Glomerular endothelial cell (primary cell): ENCODE measurements at places on chromosomes 7 and 10. TPM values are rescaled to one million over a fixed set of nuclear protein-coding genes. Genes with fewer than 3 reads are reported as not detected.

SLC13A4 gene
- not detected in 2 replicates for total RNA-seq

DKK1 gene
- total RNA-seq = 22.0 and 33.0 TPM in 2 replicates

CACNB2 gene
- not detected in 2 replicates for total RNA-seq

UPK3B gene
- 1.1 TPM in 1 of 2 replicates, not detected in the other for total RNA-seq

FEZF1 gene
- not detected in 2 replicates for total RNA-seq

MYOZ1 gene
- total RNA-seq = not detected in 2 replicates

NUTM2E gene
- 0.19 and 0.23 TPM in 2 replicates for total RNA-seq

GATA3 gene
- 1.7 and 2.5 TPM in 2 replicates for total RNA-seq

DNA sequence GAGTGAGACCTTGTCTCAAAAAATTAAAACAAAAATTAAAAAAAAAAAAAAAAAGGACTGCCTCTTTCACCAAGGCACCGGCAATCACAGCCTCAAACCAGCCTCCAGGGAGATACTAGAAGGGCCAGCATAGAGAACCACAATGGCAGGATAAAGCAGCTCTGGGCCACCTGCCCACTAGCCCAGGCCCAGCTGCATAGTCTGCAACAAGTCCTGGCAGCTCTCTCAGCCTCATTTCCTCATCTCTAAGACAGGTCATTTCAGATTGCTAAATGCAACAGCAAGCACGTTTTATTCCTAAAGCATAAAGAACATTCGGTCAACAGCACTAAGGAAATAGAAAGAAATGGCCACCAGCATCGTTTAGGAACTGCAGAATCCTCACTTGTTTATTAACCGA, 28.8 kb downstream of the XPNPEP1 start:
- no peak for DNase-seq

DNA sequence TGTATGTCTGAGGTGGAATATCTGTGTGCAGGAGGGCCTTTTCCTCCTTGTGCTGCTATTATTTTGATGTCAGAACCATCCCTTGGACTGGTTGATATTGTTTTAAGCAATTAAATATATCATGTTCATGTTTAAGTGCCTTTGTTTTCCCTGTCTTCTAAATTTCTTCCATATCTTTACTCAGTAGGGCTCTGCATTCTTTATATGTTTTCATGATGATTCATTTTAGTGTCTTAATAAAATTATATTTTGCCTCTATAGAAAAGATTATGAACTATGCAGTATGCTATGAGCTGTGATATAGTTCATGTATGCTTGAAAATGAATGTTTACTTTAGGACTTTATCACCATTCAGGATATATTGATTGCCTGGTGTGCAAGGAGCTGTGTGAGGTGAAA, 34.8 kb downstream of the AHR start:
- no peak for DNase-seq

DNA sequence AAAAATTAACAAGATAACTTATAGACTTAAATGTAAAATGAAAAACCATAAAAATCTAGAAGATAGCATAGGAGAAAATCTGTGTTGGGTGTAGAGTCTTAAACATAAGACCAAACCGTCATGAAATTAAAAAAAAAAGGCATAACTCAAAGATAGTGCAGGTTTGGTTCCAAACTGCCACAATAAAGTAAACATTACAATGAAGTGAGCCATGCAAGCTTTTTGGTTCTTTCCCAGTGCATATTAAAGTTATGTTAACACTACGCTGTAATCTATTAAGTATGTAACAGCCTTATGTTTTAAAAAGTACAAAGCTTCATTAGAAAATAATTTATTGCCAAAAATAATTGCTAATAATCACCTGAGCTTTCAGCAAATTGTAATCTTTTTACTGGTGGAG, 1366.5 kb upstream of the LRRTM3 start:
- DNase-seq = no peak

GRCh38 chr10:3978761-3979160, 193.8 kb upstream of the KLF6 start:
- no peak for DNase-seq

DNA sequence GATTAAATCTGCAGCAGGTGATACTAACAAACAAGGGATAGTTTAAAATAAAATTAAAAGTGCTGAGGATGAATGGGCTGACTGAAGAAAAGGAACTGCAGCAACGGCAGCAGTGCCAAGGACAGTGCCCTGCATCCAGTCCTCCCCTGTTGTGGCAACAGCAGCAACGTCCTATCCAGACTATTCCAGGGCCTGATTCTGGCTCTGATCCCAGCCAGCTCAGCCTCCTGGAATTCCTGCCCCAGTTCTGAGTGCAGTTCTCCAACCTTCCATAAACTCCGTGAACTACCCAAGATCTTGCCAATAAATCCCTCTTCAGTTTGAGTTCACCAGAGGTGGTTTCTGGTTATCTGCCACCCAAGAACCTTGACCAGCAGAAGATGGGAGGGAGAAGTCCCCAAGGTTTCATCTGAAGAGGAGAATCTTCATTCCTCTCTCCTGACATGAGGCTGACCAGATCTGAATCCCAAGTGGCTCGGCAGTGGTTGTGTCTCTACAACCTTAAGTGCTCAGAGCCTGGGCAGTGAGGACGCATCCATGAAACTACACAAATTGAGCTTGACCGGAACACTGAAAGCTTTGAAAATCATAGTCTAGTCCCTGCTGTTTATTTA, 115.8 kb downstream of the SORBS1 start:
- DNase-seq = peak; percentile 62

GRCh38 chr7:134175334-134176036, 48.3 kb downstream of the LRGUK start:
- no peak for DNase-seq

DNA sequence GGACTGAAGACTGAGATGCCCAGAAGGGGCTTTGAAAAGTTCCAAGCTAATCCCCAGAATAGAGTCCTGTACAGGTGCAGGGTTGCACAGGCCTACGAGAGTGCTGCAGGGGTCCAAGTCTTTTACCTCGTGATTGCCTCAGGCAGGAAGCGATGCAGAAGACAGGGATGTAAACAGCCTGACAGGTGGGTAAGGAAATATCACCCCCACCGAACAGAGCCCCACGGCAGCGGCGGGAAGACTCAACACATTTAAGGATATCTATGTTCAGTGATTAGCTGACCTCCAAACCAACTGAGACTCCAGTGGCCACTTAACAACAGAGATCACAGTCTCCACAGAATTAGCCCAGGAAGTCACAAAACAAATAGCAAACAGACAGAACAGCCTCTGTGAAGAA, 73.9 kb upstream of the VIPR2 start:
- no peak for DNase-seq

DNA sequence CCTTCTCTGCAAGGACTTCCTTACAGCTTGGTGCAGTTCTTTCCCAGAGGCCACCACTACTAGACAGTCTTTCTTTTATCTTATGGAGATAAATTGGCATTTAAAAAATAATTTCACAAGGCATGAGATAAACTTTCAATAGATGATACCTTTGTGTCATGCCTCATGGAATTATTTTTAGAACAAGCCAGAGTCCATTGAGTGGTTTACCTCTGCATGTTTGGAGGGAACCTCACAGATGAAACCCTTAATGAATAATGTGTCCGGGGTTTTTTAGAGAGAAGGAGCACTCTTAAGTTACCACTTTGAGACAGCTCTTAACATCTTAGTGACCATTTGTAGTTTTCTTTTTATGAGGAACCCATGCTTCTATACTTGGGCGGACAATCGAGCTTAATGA, 17.2 kb downstream of the NODAL start:
- no peak for DNase-seq

- DNase-seq = no peak
These were observed 55.7 kb downstream of the SGCE start for GRCh38 chr7:94600267-94600666.

DNA sequence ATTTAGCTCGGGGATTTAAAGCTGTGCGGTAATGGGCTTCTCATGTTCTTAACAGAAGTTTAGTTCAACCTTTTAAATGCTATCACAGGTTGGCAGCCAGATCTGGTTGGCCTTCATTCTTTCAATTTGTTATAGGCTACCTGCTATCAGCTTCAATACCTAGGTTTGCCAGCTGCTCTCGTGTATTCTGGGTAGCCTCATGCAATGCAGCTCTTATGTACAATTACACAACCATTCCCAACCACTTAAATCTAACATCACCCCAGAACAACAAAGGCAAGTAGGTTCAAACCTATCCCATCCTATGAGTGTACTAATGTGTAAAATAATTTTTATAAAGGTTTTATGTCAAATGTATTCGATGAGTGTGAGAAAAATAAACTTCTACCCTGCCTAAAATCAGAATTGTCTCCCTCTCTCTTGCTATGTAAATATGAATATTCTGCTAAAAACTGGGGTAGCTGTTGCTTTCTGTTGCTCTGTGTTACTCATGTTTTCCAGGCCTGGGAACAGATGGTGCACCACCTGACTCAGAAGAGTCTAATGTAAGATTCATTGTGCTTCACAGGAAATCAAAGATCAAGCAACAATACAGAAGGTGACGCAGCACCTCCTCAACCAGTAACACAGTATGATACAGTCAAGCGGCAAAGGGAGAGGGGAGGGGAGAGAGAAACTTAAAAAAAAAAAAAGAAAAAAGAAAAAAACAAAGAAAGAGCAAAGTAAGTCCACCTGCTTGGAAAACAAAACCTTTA, 188.6 kb downstream of the ETV1 start:
- DNase-seq = peak; percentile 87

DNA sequence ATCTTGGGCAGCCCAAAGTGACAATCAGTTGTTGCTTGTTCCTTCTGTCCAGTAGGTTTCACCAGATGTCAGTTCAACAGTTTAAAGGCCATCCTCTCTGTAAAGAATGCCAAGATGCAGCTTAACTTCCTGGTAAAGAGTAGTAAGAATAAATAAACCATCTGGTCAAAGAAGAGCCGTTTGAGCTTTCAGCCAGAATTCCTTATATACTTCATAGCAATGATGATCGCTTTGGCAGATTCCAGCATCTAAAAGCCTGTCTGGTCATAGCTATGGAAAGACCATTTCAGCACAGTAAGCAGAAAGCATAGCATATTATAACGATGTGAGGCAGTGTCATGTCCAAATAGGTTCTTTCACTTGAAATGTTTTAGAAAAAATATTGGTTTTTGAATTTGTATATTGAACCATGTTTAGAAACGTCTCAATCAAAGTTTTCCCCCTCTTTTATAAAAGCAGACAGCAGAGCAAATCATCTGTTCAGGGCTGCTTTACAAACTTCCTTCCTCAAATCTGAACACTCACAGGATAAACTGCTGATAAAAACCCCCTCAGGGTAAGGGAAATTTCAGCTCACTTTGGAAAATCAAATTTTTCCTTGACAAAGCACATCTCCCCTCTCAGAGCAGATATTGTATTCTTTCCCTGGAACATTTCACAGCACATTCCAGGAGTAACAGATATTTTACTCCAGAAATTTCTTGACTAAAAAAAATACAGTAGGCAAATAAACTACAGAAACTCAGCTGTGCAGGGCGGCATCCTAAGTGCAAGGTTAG, 184.1 kb downstream of the NOC3L start:
- DNase-seq = no peak

DNA sequence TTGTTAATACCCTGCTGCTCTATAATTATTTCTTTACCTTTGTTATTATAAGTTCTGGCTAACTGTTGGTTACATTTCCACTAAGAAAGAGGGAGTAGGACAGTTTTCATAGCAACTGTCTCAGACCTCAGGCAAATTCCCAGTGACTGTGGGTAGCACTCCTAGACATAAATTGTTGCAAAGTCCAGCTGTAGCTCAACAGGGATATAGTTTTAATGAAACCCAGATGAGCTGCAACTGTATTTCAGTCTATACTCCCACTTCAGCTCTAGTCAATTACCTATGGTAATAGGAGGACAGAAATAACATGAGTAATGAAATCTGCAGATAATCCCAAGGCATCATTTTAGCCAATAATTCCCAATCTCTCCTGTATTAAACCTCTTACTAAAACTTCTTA, 103.0 kb upstream of the SEMA3A start:
- no peak for DNase-seq

- DNase-seq = no peak
These were observed 90.0 kb upstream of the GATAD1 start for GRCh38 chr7:92357260-92357659.

GRCh38 chr7:83655951-83656556, 7.1 kb upstream of the SEMA3E start:
- DNase-seq = peak; percentile 25

DNA sequence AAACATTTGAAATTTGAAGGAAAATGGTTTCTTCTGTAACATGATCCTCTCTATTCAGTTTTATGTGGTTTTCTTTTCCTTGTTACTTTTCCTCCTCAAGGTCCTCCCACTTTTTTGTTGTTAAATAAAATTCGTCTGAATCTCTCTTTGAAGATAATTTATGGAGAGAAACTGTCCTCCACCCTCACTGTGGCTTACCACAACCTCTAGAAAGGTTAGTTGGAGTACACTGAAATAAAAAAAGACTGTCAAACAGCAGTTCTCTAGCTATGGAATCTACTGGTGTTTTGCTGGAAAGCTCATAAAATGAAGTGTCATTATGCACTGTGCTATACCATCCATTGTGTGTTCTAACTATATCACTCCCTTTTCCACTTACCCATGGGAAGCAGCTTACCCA, 189.4 kb downstream of the HDAC9 start:
- DNase-seq = no peak

- DNase-seq = no peak
These were observed 65.6 kb downstream of the HIPK2 start for GRCh38 chr7:139711991-139712743.

- no peak for DNase-seq
These were observed 119.8 kb upstream of the LANCL2 start for GRCh38 chr7:55245271-55245723.

DNA sequence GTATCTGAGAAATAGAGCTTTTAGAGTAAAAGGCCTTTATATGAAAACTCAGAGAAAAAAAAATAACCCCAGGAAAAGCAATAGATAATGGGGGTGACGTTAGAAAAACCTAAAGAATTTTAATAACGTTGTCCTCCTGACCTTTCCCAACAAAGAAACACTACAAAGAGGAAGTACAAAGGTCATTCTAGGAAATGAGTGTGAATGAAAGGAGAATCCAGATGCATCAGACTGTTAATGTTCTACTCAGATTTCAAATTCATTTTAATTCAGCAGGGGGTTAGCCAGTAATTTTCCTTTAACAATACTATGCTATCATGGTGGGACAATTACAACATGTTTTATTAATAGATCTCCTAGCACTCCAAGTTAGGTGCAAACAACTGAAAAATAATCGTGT, 73.8 kb upstream of the CDK1 start:
- DNase-seq = peak; percentile 39

GRCh38 chr7:155860840-155861479, 48.7 kb upstream of the SHH start:
- no peak for DNase-seq

DNA sequence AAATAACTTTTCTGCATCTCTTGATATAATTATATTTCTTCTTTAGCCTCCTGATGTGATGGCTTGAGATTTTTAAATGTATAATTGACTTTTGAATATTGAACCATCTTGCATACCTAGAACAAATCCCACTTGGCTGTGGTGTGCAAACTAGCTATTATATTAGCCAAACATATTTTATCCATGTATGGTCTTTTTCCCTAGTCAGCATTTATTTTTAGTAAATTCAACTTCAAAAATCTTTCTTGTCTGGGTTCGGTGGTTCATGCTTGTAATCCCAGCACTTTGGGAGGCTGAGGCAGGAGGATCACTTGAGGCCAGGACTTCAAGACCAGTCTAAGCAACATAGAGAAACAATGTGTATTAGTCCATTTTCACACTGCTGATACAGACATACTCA, 386.6 kb upstream of the VWC2 start:
- DNase-seq = no peak

- no peak for DNase-seq
These were observed 82.8 kb upstream of the PPP2R2D start for GRCh38 chr10:131817866-131818509.
